A549 treated with CORT108297 at 1 μM for 4 hours (cell line): ENCODE measurements at places on chromosomes 3 and 15. TPM values are rescaled to one million over a fixed set of nuclear protein-coding genes. Genes with fewer than 3 reads are reported as not detected.

Gene TNFSF10
- total RNA-seq = 0.09 to 0.22 TPM (median 0.14 TPM) in 5 replicates

Gene GABRA5
- total RNA-seq = 83.6 to 131 TPM (median 112 TPM) in 5 replicates

Gene SLC51B
- 11.4 to 16.4 TPM (median 12.7 TPM) in 5 replicates for total RNA-seq

Gene PSMD6
- total RNA-seq = 72.6 to 87.9 TPM (median 76.8 TPM) in 5 replicates

Gene NANOGP8
- not detected in 5 replicates for total RNA-seq

Gene ARPIN
- total RNA-seq = 10.3 to 13.7 TPM (median 12.1 TPM) in 5 replicates

Gene ITIH1
- not detected in 5 replicates for total RNA-seq

Gene A4GNT
- total RNA-seq = not detected in 5 replicates

Gene CAND2
- total RNA-seq = 0.31 to 0.50 TPM (median 0.46 TPM) in 5 replicates

Gene AVEN
- 19.9 to 23.6 TPM (median 21.9 TPM) in 5 replicates for total RNA-seq

Gene NR2F2
- 23.2 to 26.3 TPM (median 24.2 TPM) in 5 replicates for total RNA-seq

Gene ANKRD63
- total RNA-seq = 0.15 to 0.54 TPM (median 0.29 TPM) in 5 replicates

Gene CNTN3
- total RNA-seq = not detected in 5 replicates

Gene ASB14
- not detected in 5 replicates for total RNA-seq

Gene LRRC28
- 12.4 to 15.7 TPM (median 15.1 TPM) in 5 replicates for total RNA-seq

Gene MELTF
- total RNA-seq = 43.3 to 71.8 TPM (median 62.8 TPM) in 5 replicates

Gene AHSG
- 0.05 to 0.09 TPM in 2 of 5 replicates, not detected in the others for total RNA-seq

Gene SMARCC1
- total RNA-seq = 21.7 to 28.1 TPM (median 26.2 TPM) in 5 replicates

Gene NPRL2
- 12.2 to 15.4 TPM (median 13.0 TPM) in 5 replicates for total RNA-seq

Gene ST3GAL6
- 0.64 to 1.4 TPM (median 0.87 TPM) in 5 replicates for total RNA-seq

Gene ZMYND10
- total RNA-seq = 0.93 to 1.8 TPM (median 1.1 TPM) in 5 replicates

Gene IL12A
- total RNA-seq = 0.59 to 1.1 TPM (median 0.90 TPM) in 5 replicates

Gene EPHB3
- 0.29 to 0.50 TPM (median 0.30 TPM) in 5 replicates for total RNA-seq

Gene FANCD2OS
- total RNA-seq = not detected in 5 replicates
